CD4-positive, alpha-beta T cell (primary cell): ENCODE measurements at places on chromosomes 4 and X.

DNA sequence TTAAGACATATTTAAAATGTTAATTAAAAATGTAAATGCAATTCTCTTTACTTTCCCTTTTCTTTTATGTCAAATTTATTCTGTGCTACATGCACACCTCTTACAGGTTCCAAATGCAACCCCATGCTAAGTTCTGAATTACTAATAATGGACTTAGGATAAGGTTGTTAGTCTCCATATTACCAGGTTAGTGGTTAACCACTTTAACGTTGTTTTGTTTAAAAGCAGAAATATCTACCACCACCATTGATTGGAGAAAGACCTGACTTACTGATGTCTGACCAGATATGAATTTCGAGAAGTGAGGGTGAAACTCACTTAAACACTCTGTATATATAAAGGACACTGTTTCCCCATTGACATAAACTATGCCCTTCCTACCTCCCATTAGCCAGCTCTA, 6.9 kb upstream of the TRPC3 start:
- DNase-seq: no peak

- DNase-seq: no peak
Measured at GRCh38 chrX:74372272-74372671, 49.0 kb upstream of the SLC16A2 start.

DNA sequence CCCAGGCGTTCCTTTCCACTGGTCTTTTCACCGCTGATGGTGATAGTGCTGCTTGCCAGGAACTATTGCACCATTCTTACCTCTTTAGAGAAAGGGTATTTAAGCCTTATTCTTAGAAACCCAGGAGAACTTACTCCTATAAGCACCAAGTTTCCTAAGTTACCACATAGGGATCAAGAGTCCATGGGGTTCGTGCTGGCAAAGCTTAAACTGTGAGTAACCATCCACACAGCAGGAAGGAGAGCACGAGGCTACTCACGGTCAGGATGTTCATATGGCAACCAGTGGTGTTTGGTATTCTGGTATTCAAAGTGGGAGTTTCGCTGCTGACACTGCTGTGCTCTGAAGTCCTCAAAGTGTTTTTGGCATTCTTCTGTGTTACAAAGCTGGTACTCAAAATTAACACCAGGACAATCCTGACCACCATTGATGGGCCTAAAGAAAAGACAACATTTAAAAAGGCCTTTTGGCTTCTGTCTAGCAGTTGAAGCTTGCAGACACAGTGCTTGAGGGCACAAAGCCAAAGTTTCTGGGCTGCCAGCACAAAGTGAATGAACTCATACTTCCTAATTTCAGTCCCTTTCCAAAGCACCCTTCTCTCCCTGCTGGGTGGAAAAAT, 256.9 kb downstream of the ADAMTS3 start:
- DNase-seq: no peak

DNA sequence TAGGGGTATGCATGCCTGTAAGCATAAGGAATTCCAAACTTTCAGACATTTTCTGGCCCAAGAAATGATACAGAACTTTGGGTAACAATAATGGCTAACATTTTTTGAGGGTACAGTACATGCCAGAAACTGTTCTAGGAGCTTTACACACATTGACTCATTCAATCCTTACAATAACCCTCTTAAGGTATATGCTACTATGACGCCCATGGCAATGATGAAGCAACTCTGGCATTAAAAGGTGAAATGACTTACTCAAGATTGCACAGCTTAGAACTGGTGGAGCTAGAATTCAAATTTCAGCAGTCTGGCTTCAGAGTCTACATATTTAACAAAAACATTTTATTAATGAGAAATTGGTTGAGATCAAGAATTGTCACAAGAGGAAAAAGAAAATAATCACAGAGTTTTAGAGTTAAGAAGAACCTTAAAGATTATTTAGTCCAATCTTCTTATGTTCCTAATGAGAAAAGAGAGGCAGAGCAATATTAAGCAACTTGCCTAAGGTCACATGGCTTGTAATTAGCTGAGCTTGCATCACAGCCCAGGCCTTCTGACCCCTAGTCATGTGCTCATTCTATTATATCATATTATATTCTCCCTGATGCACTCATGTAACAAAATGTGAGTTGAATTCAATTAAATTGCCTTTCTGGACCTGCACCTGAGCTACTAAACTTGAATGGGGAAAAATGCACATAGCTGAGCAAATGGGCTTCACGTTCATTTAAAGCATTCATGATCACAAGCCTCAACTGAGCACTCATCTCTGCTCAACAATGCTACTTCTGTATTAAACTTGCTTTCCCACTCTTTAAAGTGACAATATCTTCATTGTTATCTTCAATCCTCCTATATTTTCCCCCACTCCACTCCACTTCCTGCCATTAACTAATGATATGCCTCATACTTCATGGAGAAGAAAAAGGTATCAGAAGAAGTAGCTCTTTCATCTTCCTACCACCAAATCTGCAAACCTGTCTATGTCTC, 73.2 kb downstream of the ENOX2 start:
- no peak for DNase-seq

- no peak for DNase-seq
Measured at GRCh38 chr4:174320494-174321199, 36.9 kb downstream of the CEP44 start.

GRCh38 chr4:70678383-70678999, 9.8 kb upstream of the UTP3 start:
- DNase-seq: no peak

DNA sequence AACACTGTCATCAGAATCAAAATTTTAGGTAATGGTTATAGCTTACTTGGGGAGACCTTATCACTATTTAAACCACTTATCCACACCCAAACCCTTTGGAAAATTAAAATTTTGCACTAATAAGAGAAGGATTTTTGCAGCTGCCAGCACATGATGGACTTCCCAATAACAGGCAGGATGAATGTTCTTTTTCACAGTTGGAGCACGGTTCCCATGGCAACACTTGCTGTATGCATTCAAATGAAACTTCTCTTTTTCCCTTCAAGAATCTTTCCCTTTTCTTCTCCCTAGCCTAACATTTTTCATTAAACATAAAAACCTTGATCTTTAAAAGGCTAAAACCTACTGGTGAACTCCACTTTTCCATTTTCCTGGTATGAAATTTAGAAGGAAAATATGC, 768.2 kb downstream of the KCTD8 start:
- DNase-seq: no peak

- no peak for DNase-seq
Measured at GRCh38 chr4:162274354-162274753, 110.6 kb upstream of the FSTL5 start.

DNA sequence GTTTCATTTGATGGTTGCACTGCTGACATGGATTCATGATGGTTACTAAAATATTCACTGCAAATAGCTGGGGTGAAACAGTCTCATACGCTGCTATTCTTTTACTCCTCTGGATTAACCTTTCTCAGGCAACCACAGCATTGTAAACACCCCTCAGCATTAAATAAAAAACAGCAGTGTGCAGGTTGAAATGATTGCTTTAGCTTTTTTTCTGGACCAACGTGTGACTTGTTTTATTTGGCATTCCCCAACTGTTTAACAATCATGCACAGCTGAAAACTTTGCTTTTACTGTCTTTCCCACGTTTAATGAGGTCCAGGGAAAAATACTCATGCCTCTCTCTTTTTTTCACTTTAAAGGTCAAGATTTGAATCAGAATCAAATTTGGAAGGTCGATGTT, 490.8 kb downstream of the RAPGEF2 start:
- no peak for DNase-seq

DNA sequence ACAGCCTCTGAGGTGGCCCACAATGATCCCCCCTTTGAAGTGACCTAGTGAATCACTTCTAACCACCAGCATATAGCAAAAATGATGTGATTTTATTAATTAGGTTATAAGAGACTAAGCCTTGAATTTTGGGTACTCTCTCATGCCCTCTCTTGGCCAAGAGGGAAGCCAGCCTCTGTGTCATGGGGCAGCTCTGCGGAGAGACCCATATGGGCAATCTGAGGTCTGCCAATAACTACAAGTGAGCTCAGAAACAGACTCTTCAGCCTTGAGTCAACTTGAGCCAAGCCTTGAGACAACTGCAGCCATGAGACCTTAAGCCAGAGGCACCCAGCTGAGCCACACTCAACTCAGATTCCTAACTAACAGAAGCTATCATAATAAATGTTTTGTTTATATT, 45.7 kb downstream of the MANBA start:
- DNase-seq: no peak

DNA sequence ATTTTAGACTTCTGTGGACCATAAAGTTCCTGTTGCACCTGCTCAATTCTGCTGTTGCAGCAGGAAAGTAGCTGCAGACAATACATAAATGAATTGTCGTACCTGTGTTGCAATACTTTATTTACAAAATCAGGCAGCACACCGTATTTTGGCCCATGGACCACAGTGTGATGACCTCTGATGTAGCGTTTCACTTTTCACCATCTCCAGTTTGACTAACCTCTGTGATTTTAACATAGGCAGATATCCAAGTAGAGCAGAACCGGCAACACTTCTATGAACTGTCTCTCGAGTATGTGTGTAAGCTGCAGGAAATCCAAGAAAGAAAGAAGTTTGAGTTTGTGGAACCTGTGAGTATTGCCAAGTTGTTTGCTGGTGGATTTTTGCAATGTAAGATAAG, 132.7 kb downstream of the ARHGAP10 start:
- no peak for DNase-seq

DNA sequence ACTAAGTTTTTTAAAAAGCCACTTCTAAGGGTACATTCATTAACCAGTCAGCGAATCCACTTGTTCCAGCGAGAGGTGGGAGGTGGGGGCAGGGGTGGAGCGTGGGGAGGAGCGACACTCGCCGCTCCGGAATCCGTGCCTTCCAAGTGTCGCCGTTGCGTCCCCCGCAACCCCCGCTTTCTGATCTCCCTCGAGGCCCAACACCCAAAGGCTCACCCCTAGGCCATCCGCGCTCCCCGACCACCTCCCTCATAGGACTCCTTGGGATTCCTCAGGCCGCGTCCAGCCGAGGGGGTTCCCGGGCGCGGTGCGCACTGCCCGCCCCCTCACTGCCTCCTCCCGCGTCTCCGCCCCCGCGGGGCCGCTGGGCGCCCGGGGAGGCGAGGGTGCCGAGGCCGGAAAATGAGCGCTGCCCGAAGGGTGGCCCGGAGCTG, 108.1 kb upstream of the STOX2 start:
- no peak for DNase-seq

GRCh38 chr4:41257257-41257901, 651 bp downstream of the UCHL1 start:
- no peak for DNase-seq

DNA sequence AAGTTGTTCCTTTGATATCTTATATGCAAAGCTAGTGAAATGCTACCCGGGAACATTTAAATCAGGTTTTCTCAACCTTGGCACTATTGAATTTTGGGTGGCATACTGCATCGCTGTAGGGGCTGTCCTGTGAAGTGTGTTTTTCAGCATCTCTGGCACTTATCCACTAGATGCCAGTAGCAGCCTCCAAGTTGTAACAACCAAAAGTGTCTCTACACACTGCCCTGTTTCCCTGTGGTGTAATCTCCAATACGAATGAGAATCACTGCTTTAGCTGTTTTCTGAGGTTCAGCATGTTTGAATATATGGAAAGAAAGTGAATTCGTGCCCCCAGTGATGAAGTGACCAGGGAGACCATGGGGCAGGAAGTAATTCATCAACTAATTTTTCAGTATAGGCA, 551.6 kb upstream of the PRKX start:
- no peak for DNase-seq

DNA sequence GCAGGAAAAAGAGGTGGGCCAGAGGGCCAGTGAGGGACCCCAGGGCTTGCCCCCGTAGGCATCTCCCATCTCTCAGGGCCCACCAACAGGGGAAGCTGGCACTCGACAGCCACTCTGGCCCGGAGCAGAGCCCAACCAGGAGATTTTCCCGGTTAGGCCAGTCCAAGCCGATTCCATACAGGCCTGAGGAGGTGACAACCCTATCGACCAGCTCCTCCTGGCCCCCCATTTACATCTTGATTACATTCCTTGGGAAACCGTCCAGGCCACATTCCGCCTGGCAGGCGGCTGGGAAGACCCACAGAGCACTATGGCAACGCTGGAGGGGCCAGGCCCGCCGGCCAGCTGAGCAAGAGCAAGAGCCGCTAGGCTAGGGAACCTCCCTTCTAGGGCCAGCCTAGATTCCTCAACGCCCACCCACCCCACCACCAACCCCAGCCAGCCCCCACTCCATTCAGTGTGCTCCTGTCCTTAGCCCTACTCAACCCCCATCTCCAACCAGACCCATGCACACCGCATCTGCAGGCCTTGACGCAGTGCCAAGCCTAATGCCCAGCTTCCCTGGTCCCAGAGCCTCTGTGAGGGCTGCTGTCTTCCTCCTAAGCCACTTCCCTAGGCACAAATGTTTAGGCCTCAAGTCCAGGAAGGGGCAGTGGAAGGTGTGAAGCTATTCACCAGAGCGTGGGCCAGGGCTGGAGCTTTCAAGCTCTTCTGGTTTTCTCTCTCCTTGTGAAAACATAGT, 161.2 kb downstream of the EFNB1 start:
- no peak for DNase-seq
